BJ (cell line): ENCODE measurements at places on chromosomes 1 and 21.

GRCh38 chr1:26317146-26317545, 612 bp upstream of the CD52 start:
- DNase-seq: no peak

DNA sequence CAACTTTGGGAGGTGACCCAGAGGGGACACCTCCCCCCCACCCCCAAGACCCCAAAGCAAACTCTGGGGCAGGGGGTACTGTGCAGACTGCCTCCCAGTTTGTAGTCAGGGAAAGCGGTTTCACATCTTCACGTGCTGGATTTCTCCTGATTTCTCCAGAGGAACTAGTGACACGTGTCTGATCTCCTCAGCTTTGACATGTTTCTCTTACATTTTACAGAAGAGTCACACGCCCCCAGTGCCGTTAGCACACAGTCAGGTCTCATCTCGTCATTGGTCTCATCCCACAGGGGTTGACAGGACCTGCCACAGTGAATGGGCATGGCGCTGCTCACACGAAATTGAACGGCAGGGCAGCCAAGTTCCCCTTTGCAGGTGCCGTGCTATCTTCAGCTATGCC, 11.8 kb downstream of the PDPN start:
- DNase-seq: no peak

DNA sequence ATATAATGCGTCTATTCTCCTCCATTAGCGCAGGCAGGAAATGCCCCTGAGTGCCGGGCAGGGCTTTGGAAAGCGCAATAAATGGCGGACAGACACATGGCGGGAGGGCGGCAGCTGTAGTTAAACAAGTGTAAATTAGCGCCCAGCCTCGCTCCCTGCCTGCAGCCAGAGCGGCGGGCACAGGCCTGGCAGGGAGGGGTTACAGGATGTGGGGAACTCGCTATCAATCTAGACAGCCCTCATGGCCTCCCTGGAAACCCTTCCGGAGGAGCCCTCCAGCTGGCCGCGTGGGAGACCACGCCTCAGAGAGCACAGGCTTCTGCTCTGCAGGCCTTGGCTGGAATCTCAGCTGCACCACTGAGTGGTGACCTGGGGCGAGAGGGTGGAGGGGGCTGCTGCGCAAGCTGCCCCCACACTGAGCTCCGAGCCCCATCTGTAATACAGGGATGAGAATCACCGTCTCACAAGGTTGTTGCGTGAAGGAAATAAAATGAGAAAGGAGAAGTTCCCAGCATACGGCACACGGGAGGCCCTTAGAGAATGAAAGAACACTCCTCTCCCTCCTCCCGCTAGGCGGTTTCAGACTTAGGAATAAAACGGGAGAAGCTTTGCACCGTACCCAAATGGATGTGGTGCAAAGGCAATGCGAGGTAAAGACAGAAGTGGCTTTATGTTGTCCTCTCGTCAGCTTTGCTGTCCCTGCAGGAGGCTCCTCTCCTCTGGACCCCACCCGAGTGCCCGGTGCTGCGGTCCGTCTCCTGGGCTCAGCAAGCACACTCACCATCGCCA, 167.2 kb upstream of the POU3F1 start:
- no peak for DNase-seq

DNA sequence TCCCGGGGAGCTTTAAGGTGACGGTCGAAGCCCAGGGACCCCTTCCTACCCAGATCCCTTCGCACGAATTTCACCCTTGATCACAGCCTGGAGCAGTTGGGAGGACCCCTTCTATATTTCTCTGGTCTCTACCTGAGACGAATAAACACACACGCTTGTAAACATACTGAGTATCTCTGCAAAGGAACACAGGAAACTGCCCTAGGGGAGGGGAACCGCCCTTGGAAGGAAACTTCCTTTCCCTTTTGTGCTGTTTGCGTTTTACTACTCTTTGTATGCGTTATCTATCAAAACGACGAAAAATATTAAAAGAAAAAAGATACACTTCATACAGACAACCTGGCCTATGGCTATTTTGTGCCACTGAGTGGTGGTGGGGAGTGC, 750 bp downstream of the NECAP2 start:
- no peak for DNase-seq

DNA sequence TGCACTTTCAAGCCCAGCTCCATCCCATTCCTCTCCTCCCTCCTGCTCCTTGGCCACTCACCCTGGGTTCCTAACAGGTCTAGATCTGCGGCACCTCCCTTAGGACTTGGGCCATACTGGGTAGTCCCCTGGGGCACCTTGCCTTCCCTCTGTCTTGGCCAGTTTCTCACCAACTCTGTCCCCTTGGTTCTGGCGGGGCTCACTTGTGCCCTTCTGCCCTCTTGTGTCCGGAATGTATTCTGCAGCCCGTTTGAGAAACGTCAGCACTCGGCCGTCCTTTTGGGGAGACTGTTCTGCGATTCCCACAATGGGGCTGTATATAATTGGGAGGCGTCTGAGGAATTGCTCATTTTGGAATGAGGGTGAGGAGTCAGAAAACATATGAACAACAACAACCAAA, 162.4 kb downstream of the ZSCAN20 start:
- no peak for DNase-seq

DNA sequence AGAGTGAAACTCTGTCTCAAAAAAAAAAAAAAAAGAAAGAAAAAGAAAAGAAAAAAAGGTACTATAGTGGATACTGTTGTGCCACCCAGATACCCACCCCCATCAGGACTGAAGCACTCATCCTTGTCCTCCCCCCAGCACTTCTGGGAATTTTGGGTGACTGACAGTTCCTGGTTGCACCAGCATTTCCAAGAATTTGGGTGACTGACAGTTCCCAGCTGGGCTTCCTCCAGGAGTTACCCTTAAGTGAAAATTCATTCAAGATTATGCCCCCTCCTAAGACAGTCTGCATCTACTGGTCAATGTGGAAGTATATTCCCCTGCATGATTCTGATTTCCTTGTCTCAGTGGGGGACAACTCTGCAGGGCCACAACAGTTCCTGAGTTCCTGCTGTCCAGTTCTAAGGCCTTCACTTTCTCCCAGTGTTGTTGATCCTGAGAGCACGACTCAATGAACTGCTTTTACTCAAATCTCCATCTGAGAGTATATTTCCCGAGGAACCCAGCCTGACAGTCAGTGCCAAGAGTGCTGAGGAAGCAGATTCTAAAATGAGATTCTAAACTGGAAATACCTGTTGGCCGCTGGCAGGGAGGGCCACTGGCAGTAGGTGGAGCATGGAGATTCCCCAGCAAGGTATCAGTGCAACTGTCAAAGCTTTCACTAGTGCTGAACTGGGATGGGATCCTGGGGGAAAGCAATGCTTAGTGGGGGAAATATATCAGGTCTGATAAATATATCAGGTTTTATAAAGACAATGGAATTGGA, 18.5 kb downstream of the RIIAD1 start:
- no peak for DNase-seq

DNA sequence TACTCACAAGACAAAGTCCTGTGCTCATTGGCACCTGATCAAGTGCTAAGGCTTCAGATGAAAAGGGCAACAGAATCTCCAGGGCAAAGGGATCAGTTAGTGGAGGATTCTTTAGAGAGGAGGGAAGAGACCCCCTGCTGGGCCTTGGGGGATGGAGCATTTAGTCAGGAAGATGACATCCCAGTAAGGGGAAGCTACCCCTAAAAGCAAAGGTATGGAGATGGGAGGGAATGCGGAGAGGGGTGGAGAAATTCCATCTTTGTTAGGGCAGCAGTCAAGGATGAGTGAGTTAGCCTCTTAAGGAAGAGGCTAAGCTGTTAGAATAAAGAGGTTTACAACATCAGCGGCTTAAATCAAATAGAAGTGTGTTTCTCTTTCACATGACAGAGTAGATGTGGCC, 67.4 kb downstream of the ST6GALNAC3 start:
- no peak for DNase-seq

GRCh38 chr1:240630409-240630808, 18.5 kb upstream of the GREM2 start:
- DNase-seq: no peak

GRCh38 chr1:160539990-160540858, 17.2 kb upstream of the SLAMF6 start:
- DNase-seq: no peak

DNA sequence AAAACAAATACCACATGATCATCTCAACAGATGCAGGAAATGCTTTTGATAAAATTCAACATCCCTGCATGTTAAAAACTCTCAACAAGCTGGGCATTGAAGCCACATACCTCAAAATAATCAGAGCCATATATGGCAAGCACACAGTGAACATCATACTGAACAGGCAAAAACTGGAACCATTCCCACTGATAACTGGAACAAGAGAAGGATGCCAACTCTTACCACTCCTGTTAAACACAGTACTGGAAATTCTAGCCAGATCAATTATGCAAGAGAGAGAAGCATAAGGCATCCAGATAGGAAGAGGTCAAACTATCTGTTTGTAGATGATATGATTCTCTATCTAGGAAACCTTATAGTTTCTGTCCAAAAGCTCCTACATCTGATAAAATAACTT, 91.6 kb downstream of the DNAH14 start:
- DNase-seq: no peak

DNA sequence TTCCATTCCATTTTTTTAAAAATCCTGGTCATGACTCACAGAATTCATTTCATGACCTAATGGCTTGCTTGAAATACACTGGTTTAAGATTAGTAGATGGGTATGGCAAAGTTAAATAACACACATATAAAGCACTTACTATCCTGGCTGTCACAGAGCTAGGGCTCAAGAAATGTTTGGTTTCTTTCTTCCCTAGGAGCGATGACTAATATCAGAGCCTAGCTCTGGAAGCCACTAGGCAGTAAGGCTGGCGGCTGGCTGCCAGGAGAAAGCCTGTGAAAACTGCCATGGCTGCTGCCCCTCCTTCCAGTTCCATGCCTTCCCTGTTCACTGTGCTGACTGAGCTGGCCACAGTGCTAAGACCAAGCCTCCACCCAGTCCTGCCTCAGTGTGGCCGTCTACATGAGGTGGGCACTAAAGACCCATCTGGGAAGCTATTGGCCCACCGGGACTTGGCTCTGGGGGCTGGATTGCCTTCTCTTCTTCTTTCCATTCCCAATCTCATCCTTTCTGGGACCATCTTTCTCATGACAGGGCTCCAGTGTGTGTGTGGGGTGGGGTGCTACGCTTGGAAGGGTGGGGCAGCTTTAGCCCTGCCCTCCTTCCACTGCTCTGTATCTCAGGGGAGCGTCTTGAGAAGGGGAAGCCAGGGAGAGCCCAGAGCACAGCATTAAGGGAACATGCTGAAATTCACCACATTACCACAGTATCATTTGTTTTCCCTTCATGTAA, 10.8 kb upstream of the ASCL5 start:
- peak; percentile 79 for DNase-seq

DNA sequence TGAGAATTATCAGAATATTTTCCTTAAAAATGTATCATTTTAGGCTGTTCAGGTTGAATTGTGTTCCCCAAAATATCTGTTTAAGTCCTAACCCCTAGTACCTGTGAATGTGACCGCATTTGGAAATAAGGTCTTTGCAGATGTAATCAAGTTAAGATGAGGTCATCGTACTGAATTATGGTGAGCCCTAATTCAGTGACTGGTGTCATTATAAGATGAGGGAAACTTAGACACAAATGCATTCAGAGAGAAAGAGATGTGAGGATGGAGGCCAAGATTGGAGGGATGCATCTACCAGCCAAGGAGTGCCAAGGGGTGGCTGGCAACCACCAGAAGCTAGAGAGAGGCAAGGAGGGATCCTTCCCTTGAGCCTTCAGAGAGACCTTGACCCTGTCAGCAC, 4.1 kb downstream of the RAB4A start:
- no peak for DNase-seq
